ENCODE measurements at places on chromosomes 6 and 20.

DNA sequence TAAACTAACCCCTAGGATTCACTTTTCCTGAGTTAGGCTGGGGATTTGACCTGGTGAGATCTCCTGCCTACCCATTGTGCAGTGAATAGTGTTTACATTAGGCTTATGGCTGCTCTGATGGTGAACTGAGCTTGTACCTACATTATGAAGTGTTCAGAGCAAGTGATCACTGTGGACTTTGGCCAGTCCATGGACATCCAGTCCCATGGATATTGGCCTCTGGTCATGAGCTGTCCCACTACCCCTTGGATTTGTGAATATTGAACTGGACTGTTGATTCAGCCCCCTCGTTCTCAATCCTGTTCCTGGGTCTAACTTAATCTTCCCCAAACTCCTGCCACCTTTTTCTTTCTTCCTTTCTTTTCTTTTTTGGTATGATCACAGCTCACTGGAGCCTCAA is 13.8 kb downstream of the ASIP start:
- DNase-seq: no peak

- no peak for DNase-seq
These were observed 427.5 kb downstream of the PHF3 start for GRCh38 chr6:64062960-64063683.

DNA sequence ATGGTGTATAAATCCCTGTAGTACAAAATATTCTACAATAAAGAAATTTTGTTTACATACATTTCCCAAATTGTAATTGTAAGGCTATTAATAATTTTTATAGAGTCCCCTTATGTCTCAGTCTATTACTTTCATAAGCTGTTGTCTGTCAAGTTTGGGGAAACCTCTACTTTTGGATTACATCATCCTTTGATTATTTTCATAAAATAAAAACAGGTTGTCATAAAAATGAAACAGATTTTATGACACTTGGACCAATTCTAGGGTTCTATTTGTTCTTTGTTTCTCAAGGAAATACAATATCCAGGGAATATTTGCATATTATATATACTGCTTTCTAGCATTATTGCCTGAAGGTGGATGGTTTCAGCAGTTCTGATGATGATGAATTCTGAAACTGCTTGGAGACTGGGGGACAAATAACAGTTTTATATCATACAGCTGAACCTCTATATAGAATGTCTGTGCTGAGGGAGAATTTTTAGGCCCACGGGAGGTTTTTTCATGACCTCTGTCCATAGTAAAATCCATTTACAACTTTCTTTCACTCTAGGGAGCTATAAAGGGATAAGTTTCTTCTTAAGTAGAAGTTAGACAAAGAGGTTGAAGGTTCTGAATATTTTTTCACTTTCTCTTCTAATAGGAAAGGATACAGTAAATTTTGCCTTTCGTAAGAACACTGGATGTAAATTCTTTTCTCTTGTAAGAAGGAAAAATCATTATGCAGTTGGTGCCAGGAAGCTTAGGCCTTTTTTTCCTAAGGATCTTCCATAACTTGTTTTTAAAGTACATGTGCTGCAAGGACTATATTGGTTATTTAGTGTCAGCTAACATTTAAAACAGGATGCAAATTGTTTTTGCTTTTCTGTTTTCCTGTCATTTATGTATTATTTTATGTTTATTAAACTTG is 58.0 kb downstream of the CD2AP start:
- no peak for DNase-seq

DNA sequence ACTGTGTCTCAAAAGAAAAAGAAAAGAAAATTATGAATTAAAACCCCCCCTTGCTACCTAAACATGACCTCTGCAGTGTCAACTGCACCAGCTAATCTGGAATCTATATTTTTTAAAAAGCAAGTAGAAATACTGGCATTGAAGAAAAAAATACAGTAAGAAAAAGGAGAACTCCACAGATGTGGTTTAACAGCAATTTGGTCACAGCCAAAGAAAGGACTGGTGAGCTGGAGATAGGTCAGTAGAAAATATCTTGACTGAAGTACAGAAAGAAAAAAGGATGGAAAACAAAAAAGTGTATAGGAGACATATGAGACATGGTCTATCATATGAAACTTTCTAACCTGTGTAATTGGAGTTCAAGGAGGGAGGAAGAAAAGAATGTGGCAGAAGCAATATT is 44.1 kb upstream of the ERVFRD-1 start:
- no peak for DNase-seq

GRCh38 chr20:46302106-46302505 is 6.2 kb downstream of the CDH22 start:
- no peak for DNase-seq

DNA sequence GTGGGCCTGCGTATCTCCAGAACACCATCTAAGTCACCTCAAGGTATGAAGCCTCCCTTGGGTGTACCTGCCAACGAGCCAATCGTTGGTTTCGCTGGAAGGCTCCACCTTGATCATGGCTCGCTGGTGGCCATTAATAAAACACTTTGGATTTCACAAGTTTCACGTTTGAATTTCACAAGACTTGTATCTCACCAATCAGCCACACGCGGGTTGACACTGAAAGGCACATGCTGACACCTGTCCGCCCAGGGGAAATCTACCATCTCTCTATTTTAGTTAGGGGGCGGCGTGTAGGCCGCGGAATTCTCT is 586 bp upstream of the HMGA1 start:
- DNase-seq: peak; percentile 54

DNA sequence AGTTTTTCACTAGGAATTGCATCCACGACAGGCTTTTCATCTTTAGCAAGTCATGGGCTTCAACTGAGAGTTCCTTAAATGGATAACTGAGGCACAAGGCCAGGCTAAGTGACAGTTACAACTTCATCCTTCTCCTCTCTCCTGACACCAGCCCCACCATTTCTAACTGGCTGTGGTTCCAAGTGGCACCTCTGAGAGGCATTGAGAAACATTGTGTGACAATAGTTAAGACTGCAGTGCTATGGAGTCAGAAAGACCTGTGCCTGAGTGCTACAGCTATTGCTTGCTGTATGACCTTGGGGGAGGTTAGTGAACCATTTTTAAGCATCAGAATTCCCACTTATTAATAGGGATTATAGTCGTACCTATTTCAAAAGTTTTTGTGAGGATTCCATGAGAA is 26.2 kb upstream of the MLIP start:
- no peak for DNase-seq

- DNase-seq: no peak
These were observed 22.1 kb upstream of the ZNF76 start for GRCh38 chr6:35237476-35237875.

DNA sequence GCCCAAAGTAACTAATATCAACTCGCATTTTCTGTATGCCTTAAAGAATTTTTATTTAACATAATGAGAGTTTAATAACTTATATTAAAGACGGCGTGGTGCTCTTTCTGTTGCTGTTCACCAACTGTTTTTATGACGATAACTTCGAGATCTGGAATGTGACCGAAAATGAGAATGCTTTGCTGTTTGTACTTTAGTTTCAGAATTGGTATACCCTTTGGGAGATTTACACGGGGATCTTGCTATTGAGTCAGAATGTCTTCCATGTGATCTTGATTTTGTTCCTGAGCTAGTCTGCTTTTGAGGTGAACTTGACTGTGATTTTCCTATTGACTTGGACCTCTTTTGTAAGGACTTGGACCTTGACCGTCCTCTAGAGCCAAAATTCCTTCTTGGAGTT is 17.9 kb downstream of the PNRC1 start:
- no peak for DNase-seq

GRCh38 chr6:164107297-164107995 is 692.9 kb downstream of the QKI start:
- no peak for DNase-seq

GRCh38 chr6:93932175-93932574 is 512.8 kb upstream of the EPHA7 start:
- no peak for DNase-seq

DNA sequence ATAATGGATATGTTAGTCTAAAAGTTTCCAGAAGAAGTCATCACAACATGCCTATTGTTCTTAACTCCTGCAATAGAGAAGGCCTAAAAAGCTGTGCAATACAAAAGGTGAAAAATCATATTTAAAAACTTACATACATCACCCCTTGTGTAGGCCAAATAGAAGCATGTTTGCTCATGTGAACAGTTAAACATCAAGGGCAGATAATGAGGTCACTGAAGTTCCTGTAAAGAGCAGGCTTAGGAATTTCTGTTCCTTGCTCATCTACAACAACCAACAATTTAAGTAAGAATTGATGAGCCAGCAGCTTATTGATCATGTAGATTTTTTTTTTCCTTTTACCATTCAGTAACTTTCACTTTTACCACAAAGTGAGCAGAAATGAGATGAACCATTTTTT is 7.5 kb upstream of the NUP153 start:
- no peak for DNase-seq

- no peak for DNase-seq
These were observed 159.3 kb upstream of the MARCKS start for GRCh38 chr6:113697632-113698410.

DNA sequence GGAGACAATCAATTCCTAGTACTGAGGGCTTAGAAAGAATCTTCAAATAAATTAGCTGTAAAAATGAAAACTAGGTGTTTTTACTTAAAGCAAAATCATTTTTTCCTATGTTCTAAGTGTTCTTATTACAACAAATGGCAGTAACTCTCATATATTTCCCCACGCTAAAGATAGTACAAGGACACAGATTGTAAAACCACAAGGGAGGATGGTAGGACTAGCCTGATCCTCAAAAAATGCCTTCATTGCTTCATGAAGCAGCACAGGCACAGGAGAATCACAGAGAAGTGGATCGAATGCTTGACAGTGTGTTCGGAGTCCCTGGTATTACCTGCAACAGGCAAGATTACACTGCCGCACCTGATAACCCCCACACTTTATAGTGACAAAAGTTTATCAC is 58.5 kb downstream of the SAMD3 start:
- no peak for DNase-seq

DNA sequence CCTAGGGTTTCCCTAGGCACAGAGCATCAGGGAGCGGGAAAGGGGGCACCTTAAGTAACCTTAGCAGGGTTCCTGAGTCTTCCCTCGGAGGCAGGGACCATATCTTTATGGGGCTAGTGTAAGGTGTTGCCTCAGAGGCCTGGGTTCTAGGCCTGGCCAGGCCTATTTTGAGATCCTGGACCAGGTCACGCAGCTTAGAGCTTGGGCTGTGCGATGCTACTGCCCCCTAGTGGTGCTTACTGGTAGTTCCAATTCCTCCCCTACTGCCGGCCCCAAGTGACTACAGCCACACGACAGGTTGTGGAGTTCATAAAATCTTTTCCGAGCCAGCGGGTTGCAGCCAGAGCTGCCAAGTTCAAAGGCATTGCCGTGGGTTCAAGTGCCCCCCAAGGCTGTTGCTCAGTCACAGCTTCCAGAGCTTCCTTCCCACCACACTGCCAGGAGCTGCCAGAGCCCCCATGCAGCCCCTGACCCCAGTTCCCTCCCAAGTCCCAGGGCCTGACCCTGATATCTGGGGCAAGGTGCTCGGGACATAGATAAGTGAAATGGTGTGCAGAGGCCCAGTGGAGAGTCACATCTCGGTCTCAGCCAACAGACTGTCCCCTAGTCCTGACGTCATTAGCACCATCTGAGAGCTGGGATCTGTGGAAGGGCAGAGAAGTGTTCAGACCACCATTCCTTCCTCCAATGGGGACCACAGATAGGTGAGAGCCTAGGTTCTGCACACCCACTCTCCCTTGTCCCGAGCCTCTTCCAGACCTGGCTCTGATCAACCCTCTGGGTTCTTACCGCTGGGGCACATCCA is 3.3 kb downstream of the LRRC73 start:
- peak; percentile 71 for DNase-seq

DNA sequence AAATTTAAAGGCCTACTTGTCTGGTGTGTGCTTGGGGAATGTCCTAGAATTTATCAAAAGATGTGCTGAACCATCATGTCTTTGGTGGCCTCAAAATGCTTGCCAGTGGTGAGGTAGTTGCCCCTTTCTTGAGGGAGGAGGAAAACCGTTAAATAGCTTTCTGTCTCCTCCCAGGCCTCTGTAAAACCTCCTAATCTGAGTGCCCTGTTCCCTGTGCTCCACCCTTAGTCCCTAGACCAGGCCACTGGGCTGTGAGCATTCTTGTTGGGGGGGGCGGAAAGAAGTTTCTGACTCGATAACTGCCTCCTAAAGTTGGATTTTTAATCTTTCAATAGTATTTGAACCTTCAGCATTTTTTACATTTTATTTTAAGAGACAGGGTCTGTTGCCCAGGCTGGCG is 23.1 kb downstream of the JARID2 start:
- no peak for DNase-seq

- no peak for DNase-seq
These were observed 56.4 kb downstream of the RIPOR2 start for GRCh38 chr6:24879351-24879750.

GRCh38 chr6:56687551-56687950 is 44.9 kb upstream of the DST start:
- DNase-seq: no peak

- DNase-seq: no peak
These were observed 112.3 kb upstream of the CST7 start for GRCh38 chr20:24836661-24837299.

GRCh38 chr6:26158581-26159356 is 71.5 kb downstream of the HFE start:
- peak; percentile 55 for DNase-seq

DNA sequence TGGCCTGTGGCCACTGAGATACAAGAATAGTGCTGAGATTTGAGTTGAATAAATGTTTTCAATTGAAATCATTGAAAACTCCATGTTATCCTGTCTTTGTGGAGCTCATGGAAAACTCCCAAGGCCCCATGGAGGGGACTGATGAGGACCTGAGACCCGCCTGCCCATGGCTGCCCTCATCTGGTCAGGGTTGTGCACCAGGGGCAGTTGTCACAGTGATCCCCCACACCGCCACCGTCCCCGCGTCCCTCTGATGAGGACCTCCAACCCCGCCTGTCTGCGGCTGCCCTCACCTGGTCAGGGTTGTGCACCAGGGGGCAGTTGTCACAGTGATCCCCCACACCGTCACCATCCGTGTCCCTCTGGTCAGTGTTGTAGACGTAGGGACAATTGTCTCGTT is 27.8 kb downstream of the THBS2 start:
- no peak for DNase-seq

DNA sequence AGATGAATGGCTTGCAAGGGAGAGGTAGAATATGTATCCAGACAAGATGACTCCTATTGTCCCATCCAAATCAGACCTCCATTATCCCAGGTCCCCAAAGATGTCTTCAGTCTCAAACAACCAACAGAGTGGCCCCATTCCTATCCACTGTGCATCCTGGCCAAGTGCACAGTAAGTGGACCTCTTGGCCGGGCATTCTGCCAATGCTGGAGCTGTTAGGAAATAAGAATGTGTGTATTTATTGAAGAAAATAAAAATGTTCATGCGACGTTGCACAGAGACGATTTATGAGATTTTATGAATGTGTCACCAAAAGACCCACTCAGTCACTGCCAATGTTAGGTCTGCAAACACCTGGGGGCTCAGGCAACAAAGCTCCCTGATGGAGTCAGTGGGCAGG is 196.0 kb downstream of the MAFB start:
- DNase-seq: no peak

DNA sequence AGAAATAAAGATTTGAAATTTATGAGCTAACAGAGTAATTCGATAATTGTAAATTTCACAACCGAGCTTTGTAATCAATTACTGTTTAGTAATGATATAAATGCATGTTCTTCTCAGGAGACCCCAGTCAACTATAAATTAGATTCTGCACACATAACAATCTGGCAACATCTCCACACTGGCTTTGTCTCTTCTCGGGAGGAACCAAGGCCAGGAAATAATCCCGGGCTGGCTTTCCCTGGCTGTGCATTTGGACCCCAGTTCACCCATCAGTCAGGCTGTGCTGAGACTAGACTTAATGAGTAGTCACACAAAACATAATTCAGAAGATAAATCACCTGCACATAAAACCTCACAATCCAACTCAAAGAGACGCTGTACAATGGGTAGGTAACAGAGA is 65.5 kb downstream of the PTPRT start:
- no peak for DNase-seq
